ENCODE measurements at places on chromosomes 2 and 18. TPM values are rescaled to one million over a fixed set of nuclear protein-coding genes. Genes with fewer than 3 reads are reported as not detected.

The CDK15 gene
- total RNA-seq: 33.0 TPM

The COX7A2L gene
- 192 TPM for total RNA-seq

The SH2D6 gene
- 0.36 TPM for total RNA-seq

The GPR45 gene
- total RNA-seq: not detected

The SULT1C4 gene
- 0.56 TPM for total RNA-seq

The VWA3B gene
- total RNA-seq: not detected

The NFU1 gene
- 40.0 TPM for total RNA-seq

The BOLL gene
- not detected for total RNA-seq

The SCYGR4 gene
- total RNA-seq: not detected

The TEX44 gene
- total RNA-seq: not detected

The TTR gene
- not detected for total RNA-seq

The SMIM21 gene
- not detected for total RNA-seq

The GAREM1 gene
- total RNA-seq: 2.3 TPM

The OR6B2 gene
- not detected for total RNA-seq

The MLPH gene
- 13.9 TPM for total RNA-seq

The SUPT7L gene
- total RNA-seq: 16.7 TPM

The C2orf80 gene
- total RNA-seq: not detected

The GATA6 gene
- total RNA-seq: 2.5 TPM

The NAT8 gene
- total RNA-seq: not detected

The CHRND gene
- not detected for total RNA-seq

The MYOM1 gene
- total RNA-seq: under 0.01 TPM

The AKAIN1 gene
- not detected for total RNA-seq

The FBXO36 gene
- 2.2 TPM for total RNA-seq

The FTCDNL1 gene
- 0.18 TPM for total RNA-seq

The TLX2 gene
- not detected for total RNA-seq

The FN1 gene
- 7,693 TPM for total RNA-seq

The ASXL3 gene
- under 0.01 TPM for total RNA-seq

The GREB1 gene
- not detected for total RNA-seq

The CRYGD gene
- total RNA-seq: not detected

The MARCO gene
- not detected for total RNA-seq

The GALR1 gene
- not detected for total RNA-seq

The CRACDL gene
- total RNA-seq: not detected

The SH3RF3 gene
- total RNA-seq: 3.4 TPM

The PIEZO2 gene
- total RNA-seq: 3.3 TPM

The LIPG gene
- under 0.01 TPM for total RNA-seq

The KHK gene
- total RNA-seq: 0.56 TPM

The RND3 gene
- total RNA-seq: 331 TPM

The REL gene
- total RNA-seq: 4.3 TPM

The ARHGEF4 gene
- total RNA-seq: 3.3 TPM

The FZD7 gene
- 62.4 TPM for total RNA-seq

The SCN1A gene
- total RNA-seq: under 0.01 TPM

The KCNJ3 gene
- total RNA-seq: not detected

The PAPOLG gene
- 12.4 TPM for total RNA-seq

The UGT1A5 gene
- total RNA-seq: not detected

The FKBP1B gene
- total RNA-seq: 10.2 TPM

The TBR1 gene
- total RNA-seq: not detected

The RHBDD1 gene
- 14.0 TPM for total RNA-seq

The GULP1 gene
- 40.1 TPM for total RNA-seq

The DCC gene
- total RNA-seq: 0.83 TPM

The MRO gene
- not detected for total RNA-seq

The TCF23 gene
- total RNA-seq: not detected

The DSG4 gene
- not detected for total RNA-seq

The INO80D gene
- 5.0 TPM for total RNA-seq

The SNTG2 gene
- total RNA-seq: 0.56 TPM

The CNDP1 gene
- total RNA-seq: not detected
